ENCODE measurements at places on chromosomes 2 and 18.

DNA sequence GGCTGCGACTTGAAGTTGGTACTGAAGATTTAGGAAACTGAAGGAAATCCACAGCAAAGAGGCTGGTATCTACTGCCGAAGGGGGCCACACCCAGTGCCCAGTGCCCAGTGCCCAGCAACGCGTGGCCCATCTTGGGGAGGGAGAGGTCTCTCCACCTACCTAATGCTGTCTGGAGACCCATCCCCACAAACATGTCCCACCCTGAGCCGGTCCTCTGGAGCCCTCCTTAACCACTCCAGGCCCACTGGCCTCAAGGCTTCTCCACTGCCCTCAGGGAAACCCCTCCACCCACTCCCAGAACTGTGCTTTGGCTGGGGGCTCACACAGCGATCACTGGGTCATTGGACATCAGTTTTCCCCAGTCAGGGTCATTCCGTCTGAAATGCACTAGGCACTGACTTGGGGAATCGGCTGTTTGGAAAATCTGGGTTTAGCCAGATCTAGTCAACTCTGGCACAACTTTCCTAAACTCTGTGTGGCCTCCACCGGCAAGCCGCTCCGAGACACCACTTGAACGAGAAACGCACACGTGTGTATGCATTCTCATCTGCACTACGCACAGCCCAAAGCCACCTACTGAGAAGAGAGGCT lies 20.1 kb downstream of the GPR55 start:
- no peaks in the 10 kb centered on the region for H3K36me3 ChIP-seq
- H3K4me1 ChIP-seq, result peaks cover 9% of the 10 kb centered on the region
- peak; percentile 23 for DNase-seq
- no peaks in the 10 kb centered on the region for H3K27me3 ChIP-seq
- H3K27ac ChIP-seq, result no peak overlapping the region
- no peak overlapping the region for H3K4me3 ChIP-seq

DNA sequence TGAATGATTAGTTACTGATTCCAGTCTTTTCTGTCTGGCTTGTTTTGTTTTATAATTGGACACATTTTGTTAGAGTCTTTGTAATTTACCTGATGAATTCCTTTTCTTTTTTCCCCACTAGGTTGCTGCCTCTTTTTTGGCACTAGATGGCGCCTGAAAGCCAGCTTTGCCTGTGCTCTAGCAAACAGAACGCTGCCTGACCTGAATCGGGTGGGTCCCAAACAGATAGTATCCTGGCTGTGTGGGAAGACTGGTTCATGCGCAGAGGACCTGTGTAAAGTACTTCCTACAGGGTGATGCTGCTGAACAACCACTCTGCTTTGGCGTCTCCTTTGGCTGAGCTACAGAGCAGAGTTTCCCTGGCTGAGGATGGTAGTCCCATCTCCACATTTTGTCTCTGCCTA lies 288.2 kb downstream of the IKZF2 start:
- no peak for DNase-seq
- H3K27ac ChIP-seq, result no peak overlapping the region
- H3K36me3 ChIP-seq, result peaks cover 4% of the 10 kb centered on the region
- H3K4me3 ChIP-seq, result no peak overlapping the region

DNA sequence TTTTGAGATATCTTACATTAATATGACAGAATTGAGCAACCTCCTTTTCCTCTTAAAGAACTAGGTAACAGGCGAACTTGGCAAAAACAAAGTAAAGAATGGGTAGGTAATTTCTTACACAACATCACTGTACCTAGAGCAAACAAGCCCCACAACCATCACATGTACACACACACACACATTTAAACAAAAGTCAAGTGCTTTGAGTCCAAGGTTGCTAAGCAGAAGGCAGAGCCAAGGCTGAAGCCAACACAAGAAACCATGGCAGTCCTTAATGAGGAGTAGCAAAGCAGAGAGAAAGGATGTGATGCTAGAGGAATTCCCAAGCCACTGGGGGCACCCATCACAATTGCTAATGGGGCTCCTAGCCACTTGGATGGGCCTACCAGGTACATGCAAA lies 164.1 kb downstream of the PAX3 start:
- no peaks in the 10 kb centered on the region for H3K4me1 ChIP-seq
- no peak for DNase-seq
- no peak overlapping the region for H3K27ac ChIP-seq
- no peak overlapping the region for H3K4me3 ChIP-seq
- no peaks in the 10 kb centered on the region for H3K27me3 ChIP-seq

GRCh38 chr2:212135739-212136138 lies 402.9 kb downstream of the ERBB4 start:
- H3K4me1 ChIP-seq, result no peaks in the 10 kb centered on the region
- H3K4me3 ChIP-seq, result no peak overlapping the region
- no peak overlapping the region for H3K27ac ChIP-seq
- no peaks in the 10 kb centered on the region for H3K27me3 ChIP-seq
- no peak for DNase-seq
- H3K36me3 ChIP-seq, result no peaks in the 10 kb centered on the region

- H3K4me3 ChIP-seq, result no peak overlapping the region
- H3K4me1 ChIP-seq, result peaks cover 30% of the 10 kb centered on the region
- H3K27ac ChIP-seq, result no peak overlapping the region
Measured at GRCh38 chr18:77107292-77107691, 25.3 kb downstream of the MBP start.

- no peak overlapping the region for H3K4me3 ChIP-seq
- H3K27me3 ChIP-seq, result peaks cover 89% of the 10 kb centered on the region
- H3K27ac ChIP-seq, result no peak overlapping the region
- no peaks in the 10 kb centered on the region for H3K36me3 ChIP-seq
Measured at GRCh38 chr18:34222307-34223163, 2.2 kb downstream of the NOL4 start.

DNA sequence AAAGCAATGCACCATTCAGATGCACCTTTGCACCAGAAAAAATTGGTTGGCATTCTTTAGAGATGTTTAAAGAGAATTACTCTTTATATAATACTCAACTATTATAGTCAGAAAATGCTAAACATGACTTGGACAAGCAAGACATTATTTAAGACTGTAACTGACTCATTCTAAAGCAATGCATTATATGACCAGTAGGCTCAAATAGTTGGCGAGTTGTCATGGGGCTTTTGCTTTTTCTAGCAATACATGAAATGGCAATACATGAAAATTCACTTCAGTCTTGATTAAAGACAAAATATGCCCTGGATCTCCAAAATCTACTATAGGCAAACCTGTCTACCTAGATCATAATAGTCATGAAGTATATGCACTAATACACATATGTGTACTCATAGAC lies 216.9 kb upstream of the VWC2L start:
- no peak overlapping the region for H3K4me3 ChIP-seq
- H3K4me1 ChIP-seq, result peaks cover 10% of the 10 kb centered on the region
- no peaks in the 10 kb centered on the region for H3K36me3 ChIP-seq
- no peak for DNase-seq
- no peaks in the 10 kb centered on the region for H3K27me3 ChIP-seq
- H3K27ac ChIP-seq, result no peak overlapping the region

- no peak overlapping the region for H3K4me3 ChIP-seq
- DNase-seq, result no peak
- H3K4me1 ChIP-seq, result no peaks in the 10 kb centered on the region
Measured at GRCh38 chr2:5756272-5756671, 64.1 kb downstream of the SOX11 start.

GRCh38 chr2:234121999-234122398 lies 71.5 kb downstream of the SPP2 start:
- H3K27me3 ChIP-seq, result no peaks in the 10 kb centered on the region
- no peak overlapping the region for H3K27ac ChIP-seq
- H3K36me3 ChIP-seq, result no peaks in the 10 kb centered on the region
- no peak for DNase-seq
- no peaks in the 10 kb centered on the region for H3K4me1 ChIP-seq
- H3K4me3 ChIP-seq, result no peak overlapping the region

- no peaks in the 10 kb centered on the region for H3K36me3 ChIP-seq
- no peak for DNase-seq
- peaks cover 22% of the 10 kb centered on the region for H3K4me1 ChIP-seq
Measured at GRCh38 chr2:200615247-200615646, 29.4 kb downstream of the AOX1 start.

- no peak overlapping the region for H3K4me3 ChIP-seq
- no peak for DNase-seq
- H3K36me3 ChIP-seq, result peaks cover 86% of the 10 kb centered on the region
- H3K27me3 ChIP-seq, result no peaks in the 10 kb centered on the region
- H3K27ac ChIP-seq, result no peak overlapping the region
- no peaks in the 10 kb centered on the region for H3K4me1 ChIP-seq
Measured at GRCh38 chr2:165757906-165758675, 36.0 kb downstream of the GALNT3 start.

DNA sequence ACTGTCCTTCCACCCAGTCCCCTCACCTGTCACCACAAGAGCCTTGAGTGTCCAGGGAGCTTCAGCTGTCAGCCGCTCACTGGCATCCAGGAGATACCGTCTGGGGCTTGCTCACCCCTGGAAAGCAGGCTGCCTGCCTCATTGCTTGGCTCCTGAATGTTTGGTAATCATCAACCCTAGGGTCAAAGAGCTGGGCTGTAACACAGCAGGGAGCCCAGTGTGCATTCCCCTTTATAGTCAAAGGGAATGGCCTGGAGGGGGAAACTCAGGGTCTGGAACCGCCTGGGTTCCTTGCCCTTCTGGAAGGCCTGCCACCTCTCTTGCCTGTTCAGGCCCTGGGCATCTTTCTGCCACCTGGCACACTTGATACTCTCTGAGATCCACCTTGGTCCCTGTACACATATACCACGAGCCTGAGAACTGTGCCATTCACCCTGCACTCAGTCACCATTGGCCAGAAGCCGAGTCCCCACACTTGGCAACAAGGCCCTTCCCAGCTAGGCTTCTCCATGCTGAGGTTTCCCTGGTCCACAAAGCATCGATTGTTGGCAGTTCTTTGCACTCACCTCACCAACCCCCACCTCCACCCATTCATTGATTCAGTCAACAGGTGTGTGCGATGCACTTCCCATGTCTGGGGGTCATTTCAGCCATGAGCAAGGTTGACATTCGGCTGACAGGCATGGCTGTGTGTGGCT lies 35.0 kb downstream of the TPRKB start:
- H3K27me3 ChIP-seq, result no peaks in the 10 kb centered on the region
- no peak overlapping the region for H3K27ac ChIP-seq
- no peaks in the 10 kb centered on the region for H3K4me1 ChIP-seq
- H3K36me3 ChIP-seq, result no peaks in the 10 kb centered on the region
- DNase-seq, result no peak
- no peak overlapping the region for H3K4me3 ChIP-seq

GRCh38 chr18:8151181-8151580 lies 458.1 kb upstream of the RAB12 start:
- no peak for DNase-seq
- H3K27me3 ChIP-seq, result no peaks in the 10 kb centered on the region
- no peaks in the 10 kb centered on the region for H3K4me1 ChIP-seq

DNA sequence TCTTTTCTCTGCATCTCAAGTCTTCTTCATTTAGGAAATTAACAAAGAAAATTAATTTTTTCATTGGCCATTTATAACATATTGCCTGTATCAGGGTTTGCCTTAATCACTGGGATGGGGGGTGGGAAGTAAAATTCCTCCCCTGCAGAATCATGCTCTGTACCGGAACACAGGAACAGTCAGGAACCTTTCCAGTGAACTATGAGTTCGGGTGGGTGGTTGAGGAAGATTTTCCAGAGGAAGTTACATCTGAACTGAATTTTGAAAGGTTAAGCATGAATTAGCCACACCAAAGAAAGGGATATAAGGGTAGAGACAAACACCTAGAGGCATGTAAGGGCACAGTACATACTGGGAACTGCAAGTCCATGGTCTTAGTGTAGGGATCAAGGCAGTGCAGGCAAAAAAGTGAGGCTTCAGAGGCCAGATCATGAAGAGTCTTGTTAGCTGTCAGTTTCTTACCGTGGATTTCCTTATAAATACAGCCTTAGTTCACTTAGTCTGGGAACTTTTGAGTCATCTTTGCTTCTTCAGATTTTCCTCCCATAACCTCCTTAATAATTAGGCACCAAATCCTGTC lies 55.6 kb downstream of the FAM117B start:
- no peaks in the 10 kb centered on the region for H3K36me3 ChIP-seq
- no peaks in the 10 kb centered on the region for H3K4me1 ChIP-seq
- H3K27me3 ChIP-seq, result no peaks in the 10 kb centered on the region
- no peak overlapping the region for H3K27ac ChIP-seq
- no peak overlapping the region for H3K4me3 ChIP-seq

GRCh38 chr2:208363485-208363884 lies 43.1 kb upstream of the PTH2R start:
- H3K27ac ChIP-seq, result no peak overlapping the region
- H3K36me3 ChIP-seq, result no peaks in the 10 kb centered on the region
- H3K4me3 ChIP-seq, result no peak overlapping the region
- H3K4me1 ChIP-seq, result peaks cover 12% of the 10 kb centered on the region
- H3K27me3 ChIP-seq, result no peaks in the 10 kb centered on the region

- H3K4me1 ChIP-seq, result no peaks in the 10 kb centered on the region
- no peak overlapping the region for H3K27ac ChIP-seq
- peaks cover 37% of the 10 kb centered on the region for H3K36me3 ChIP-seq
- no peaks in the 10 kb centered on the region for H3K27me3 ChIP-seq
Measured at GRCh38 chr2:26122630-26123029, 50.3 kb upstream of the GAREM2 start.

DNA sequence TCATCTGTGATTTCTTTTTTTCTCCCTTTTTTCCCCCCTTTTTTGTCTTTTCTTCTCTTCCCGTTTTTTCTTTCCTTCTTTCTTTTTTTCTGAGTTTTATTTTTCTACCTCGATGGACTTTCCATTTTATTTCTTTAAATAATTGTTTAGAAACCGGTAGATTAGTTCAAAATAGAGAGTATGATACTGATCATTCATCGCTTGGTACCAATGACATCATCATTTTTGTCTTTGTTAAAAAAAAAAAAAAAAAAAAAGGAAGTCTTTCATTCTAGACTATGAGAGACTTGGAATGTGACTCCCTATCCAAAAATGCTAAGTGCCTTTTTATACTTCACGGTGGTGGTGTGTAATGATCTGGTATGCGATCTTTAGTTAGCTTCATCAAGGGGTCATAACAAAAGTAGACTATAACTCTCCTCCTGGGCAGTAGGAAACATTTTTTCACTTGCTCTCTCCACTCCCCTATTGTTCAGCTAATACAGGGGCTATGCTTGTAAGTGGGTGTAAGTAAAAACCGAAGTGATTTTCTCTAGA lies 1517.5 kb upstream of the ZEB2 start:
- no peaks in the 10 kb centered on the region for H3K27me3 ChIP-seq
- no peaks in the 10 kb centered on the region for H3K4me1 ChIP-seq
- DNase-seq, result no peak
- H3K27ac ChIP-seq, result no peak overlapping the region

- H3K4me3 ChIP-seq, result no peak overlapping the region
- no peak for DNase-seq
- no peak overlapping the region for H3K27ac ChIP-seq
- H3K4me1 ChIP-seq, result no peaks in the 10 kb centered on the region
- H3K36me3 ChIP-seq, result no peaks in the 10 kb centered on the region
- no peaks in the 10 kb centered on the region for H3K27me3 ChIP-seq
Measured at GRCh38 chr18:37321582-37322491, 243.8 kb downstream of the CELF4 start.

- H3K4me3 ChIP-seq, result no peak overlapping the region
Measured at GRCh38 chr2:85194780-85195480, 61.7 kb downstream of the TCF7L1 start.

DNA sequence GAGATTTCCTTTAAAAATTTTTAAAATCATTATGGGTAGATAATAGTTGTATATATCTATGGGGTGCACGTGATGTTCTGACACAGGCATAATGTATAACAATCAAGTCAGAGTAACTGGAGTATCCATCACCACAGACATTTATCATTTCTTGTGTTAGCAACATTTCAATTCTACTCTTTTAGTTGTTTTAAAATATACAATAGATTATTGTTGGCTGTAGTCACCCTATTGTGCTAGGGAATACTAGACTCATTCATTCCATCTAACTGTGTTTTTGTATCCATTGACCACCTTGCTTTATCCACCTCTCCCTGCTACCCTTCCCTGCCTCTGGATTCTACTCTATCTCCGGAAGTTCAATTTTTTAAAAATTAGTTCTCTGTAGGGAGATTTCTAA lies 31.0 kb downstream of the DYSF start:
- H3K4me3 ChIP-seq, result no peak overlapping the region
- no peak overlapping the region for H3K27ac ChIP-seq
- H3K27me3 ChIP-seq, result no peaks in the 10 kb centered on the region
- no peak for DNase-seq
- no peaks in the 10 kb centered on the region for H3K36me3 ChIP-seq

Measured in RWPE2 (cell line).